ENCODE measurements at places on chromosomes 3 and 15.

DNA sequence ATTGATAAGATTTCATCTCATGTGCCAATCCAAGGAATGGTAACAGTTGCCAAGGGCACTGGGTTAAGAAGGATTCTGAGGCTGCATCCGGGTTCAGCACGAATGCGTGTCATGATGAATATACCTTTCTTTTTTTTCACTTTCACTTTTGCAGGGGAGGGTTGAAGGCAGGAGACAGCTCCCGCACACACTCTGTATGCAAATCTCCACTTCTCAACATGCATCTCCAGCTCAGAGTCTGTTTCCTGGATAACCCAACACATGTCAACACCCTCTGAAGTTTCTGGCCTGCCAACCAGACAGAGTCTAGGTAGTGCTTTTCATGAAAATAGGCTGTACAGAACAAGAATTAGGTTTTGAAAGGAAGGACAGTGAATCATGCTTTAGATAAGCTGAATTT lies 21.6 kb downstream of the B4GALT4 start:
- no peak overlapping the region for H3K27ac ChIP-seq
- H3K36me3 ChIP-seq, result peaks cover 85% of the 10 kb centered on the region
- H3K4me3 ChIP-seq, result no peak overlapping the region
- no peaks in the 10 kb centered on the region for H3K27me3 ChIP-seq
- no peak for DNase-seq

GRCh38 chr3:37823189-37823588 lies 38.5 kb upstream of the CTDSPL start:
- DNase-seq, result no peak
- H3K36me3 ChIP-seq, result no peaks in the 10 kb centered on the region
- no peak overlapping the region for H3K27ac ChIP-seq
- no peak overlapping the region for H3K4me3 ChIP-seq

- no peak overlapping the region for H3K4me3 ChIP-seq
- no peak for DNase-seq
- no peaks in the 10 kb centered on the region for H3K4me1 ChIP-seq
- H3K27ac ChIP-seq, result no peak overlapping the region
- H3K36me3 ChIP-seq, result no peaks in the 10 kb centered on the region
These were observed 56.5 kb upstream of the STT3B start for GRCh38 chr3:31476209-31476608.

- H3K27ac ChIP-seq, result no peak overlapping the region
- H3K4me1 ChIP-seq, result no peaks in the 10 kb centered on the region
- no peaks in the 10 kb centered on the region for H3K36me3 ChIP-seq
- no peak overlapping the region for H3K4me3 ChIP-seq
- no peak for DNase-seq
- no peaks in the 10 kb centered on the region for H3K27me3 ChIP-seq
These were observed 451.6 kb upstream of the TPRG1 start for GRCh38 chr3:188720215-188720614.

GRCh38 chr15:64072812-64073211 lies 20.8 kb downstream of the CIAO2A start:
- H3K27ac ChIP-seq, result no peak overlapping the region
- peaks cover 5% of the 10 kb centered on the region for H3K36me3 ChIP-seq
- no peak for DNase-seq
- H3K4me1 ChIP-seq, result no peaks in the 10 kb centered on the region
- no peak overlapping the region for H3K4me3 ChIP-seq

DNA sequence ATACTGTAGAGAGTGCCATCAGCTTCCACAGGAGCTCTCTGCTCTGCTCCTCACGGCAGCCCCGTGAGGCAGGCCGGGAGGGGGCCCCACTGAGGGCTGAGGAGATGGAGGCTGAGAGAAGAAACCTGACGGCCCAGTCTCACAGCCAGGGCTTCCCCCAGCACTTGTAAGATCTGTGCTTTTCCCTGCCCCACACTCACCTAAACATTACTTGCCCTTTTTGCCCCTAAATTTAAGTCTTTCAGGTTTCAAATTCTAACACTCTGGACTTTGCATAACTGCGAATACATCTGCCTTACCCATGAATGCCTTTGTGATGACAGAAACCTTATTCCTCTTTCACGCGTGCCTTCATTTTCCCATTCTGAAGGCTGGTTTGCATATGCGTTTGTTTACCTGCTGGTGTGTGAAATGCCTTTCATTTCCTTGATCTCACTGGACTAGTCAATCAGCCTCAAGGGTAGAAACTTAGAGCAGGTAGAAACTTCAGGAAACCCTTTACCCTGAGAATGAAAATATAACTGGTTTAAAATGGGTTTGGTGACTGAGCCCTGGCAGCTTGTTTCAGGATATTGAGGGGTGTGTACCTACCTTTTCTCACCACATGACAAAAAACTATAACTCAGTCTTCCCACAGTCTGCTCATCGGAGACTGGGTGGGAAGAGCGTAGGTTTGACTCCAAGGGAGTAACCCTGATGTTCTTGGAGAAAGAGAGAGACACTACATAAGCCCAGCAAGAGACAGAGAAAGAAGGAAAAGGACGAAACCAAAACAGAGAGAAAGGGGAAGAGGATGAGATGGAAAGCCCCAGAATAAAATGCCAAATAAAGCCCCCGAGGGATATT lies 20.1 kb downstream of the SLC12A8 start:
- no peak overlapping the region for H3K27ac ChIP-seq
- no peaks in the 10 kb centered on the region for H3K27me3 ChIP-seq

- no peaks in the 10 kb centered on the region for H3K4me1 ChIP-seq
- no peaks in the 10 kb centered on the region for H3K36me3 ChIP-seq
- H3K27ac ChIP-seq, result no peak overlapping the region
- no peaks in the 10 kb centered on the region for H3K27me3 ChIP-seq
- H3K4me3 ChIP-seq, result no peak overlapping the region
These were observed 32.5 kb downstream of the PARP15 start for GRCh38 chr3:122609798-122610559.

DNA sequence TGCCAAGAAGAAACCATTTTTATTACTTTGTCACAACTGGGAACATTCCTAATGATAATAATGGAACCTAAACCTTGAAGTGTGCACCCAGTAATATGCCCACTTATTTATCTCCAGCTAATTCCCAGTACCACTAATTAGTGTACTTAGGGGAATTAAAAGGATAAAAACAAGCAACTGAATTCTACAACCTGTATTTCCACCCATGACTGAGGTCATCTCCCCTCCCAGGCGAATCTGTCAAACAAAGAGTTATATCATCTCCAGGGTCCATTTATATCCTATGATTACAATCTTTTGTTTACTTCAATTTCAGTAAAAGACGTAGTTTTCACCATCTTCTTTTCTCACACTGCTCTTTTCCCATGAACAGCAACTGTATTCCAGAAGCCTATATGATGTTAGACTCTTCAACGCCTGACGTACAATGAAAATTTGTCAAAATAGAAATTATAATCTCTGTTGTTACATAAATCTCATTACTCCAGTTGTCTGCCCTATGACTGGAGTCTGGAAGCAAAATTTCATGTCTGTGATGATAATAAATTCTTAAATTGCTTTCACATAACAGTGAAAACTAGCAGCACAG lies 177.6 kb downstream of the GOLIM4 start:
- no peak overlapping the region for H3K4me3 ChIP-seq
- no peak overlapping the region for H3K27ac ChIP-seq
- no peaks in the 10 kb centered on the region for H3K36me3 ChIP-seq
- no peak for DNase-seq
- H3K27me3 ChIP-seq, result no peaks in the 10 kb centered on the region

GRCh38 chr3:60316121-60316797 lies 935.0 kb downstream of the FHIT start:
- DNase-seq, result no peak
- no peak overlapping the region for H3K4me3 ChIP-seq
- no peaks in the 10 kb centered on the region for H3K4me1 ChIP-seq

DNA sequence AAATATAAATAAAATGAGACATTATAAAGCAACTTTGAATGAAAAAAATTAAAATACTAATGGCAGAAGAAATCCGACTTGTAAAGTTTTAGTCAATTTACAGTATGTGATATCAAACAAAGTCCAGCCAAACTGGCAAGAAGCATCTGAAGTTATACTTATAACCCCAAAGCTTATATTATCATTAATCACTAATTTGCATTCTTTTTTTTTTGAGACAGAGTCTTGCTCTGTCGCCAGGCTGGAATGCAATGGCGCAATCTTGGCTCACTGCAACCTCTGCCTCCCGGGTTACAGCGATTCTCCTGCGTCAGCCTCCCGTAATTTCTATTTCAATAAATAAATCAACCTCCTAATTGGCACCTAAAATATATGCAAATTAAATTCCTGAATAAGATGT lies 80.1 kb downstream of the AQR start:
- no peaks in the 10 kb centered on the region for H3K4me1 ChIP-seq
- H3K27ac ChIP-seq, result no peak overlapping the region
- H3K27me3 ChIP-seq, result no peaks in the 10 kb centered on the region

Data from neuronal stem cell (in vitro differentiated cells).